ENCODE measurements at places on chromosomes 16 and 17.

GRCh38 chr17:81207610-81208581, 14.9 kb downstream of the CEP131 start:
- DNase-seq, result no peak

DNA sequence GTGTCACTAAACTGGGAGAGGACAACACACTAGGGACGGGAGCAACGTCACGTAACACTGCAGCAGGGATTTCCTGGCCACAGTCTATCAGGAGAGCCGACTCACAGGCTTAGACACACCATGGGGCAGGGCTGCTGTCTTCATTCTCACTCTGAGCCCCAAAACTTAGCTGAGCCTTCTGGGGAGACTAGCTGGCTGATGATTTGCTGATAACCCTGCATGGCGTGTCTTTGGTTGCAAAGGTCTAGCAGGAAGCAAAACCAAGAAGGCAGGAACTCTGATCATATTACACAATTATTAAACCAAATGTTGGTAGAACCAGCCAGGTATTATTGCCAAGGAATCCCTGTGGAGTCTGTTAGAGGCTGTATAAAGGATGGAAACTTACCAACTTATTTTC, 345.0 kb downstream of the SLC39A11 start:
- DNase-seq, result no peak

- no peak for DNase-seq
Observed at GRCh38 chr16:11017499-11017898, 73.1 kb downstream of the CLEC16A start.

GRCh38 chr17:51647067-51647466, 386.7 kb downstream of the UTP18 start:
- no peak for DNase-seq

- no peak for DNase-seq
Observed at GRCh38 chr17:63495491-63495890, 18.6 kb downstream of the ACE start.

DNA sequence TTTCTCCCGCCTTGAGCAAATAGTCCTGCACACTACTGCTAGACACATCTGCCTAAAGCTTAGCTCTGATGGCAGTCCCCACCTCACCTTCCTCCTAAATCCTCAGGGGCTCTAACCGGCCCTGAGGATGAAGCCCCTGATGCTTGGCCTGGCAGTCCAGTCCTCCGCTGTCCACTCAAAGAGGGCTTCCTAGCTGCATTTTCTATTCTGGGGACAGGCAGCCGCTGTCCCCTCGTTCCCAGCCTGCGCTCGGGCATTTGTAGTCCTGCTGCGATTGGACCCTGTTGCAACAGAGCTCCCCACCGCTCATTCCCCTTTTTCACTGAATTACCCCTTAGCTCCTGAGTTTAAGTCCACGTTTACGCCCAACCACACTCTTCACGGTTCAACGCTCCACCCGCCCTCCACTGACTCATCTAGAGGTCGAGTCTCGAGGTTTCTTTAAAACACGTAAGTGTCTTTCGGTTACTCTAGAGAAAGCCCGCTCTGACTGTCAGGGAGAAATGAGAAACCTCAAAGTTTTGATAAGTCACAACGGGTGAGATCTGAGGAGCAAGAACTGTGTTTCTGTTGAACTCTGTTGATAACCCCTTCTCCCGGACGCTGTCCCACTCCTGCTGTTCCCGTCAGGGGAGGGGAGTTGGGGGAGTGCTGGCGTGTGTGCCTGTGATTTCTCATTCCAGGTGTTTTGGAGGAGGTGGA, 4.5 kb downstream of the CCR7 start:
- DNase-seq, result no peak
